ENCODE measurements at places on chromosomes 12 and 14.

GRCh38 chr12:96193725-96194575 lies at the start of gene ELK3:
Gene ELK3, plus strand, starts transcription at chr12:96194375.
- peak; percentile 70 for DNase-seq

DNA sequence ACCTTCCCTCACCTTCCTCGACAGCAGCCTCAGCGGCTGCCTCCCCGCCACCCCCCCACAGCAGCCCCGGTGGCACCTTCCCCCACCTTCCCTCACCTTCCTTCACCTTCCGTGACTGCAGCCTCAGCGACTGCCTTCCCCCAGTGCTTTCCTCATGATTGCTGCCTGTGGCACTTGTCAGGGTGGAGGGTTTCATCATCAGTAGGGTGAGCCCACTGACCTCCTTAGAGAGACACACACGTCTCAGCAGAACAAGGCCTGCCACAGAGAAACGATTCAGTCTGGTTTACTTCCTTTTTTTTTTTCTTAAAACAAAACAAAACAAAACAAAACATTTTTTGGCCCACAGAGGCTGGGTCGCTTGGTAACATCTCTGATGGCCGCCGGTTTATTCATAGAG lies 75.0 kb downstream of the EP400 start:
- DNase-seq, result no peak

GRCh38 chr12:16555630-16556029 lies 50.3 kb downstream of the LMO3 start:
- DNase-seq, result no peak

- peak; percentile 44 for DNase-seq
Measured at GRCh38 chr12:6235499-6235898, 35.3 kb downstream of the CD9 start.

GRCh38 chr14:69487226-69487625 lies 2.7 kb downstream of the PLEKHD1 start:
- no peak for DNase-seq

Measured in mesothelial cell of epicardium (in vitro differentiated cells).